MV-4-11 (cell line): ENCODE measurements at places on chromosomes 1 and 21.

DNA sequence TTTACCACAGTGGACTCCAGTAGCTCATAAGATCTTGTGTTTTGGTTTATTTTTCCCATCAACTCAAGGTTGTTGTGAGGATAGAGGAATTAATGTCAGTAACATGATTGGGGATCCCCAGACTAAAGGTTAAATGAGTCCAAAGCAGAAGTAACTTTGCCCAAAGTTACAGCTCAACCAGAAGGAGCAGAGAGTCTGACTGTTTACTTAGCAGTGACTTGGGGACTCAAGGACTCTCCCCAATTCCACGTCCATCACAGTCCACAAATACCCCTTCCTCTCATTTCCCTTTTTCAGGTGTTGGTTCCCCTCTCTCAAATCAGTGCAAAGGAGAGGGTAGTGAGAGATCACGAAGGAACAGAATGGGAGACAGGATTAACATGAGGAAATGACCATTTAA lies 4.0 kb upstream of the ETV3 start:
- DNase-seq, result no peak

GRCh38 chr1:15950763-15951295 lies 25.1 kb downstream of the ZBTB17 start:
- no peak for DNase-seq

DNA sequence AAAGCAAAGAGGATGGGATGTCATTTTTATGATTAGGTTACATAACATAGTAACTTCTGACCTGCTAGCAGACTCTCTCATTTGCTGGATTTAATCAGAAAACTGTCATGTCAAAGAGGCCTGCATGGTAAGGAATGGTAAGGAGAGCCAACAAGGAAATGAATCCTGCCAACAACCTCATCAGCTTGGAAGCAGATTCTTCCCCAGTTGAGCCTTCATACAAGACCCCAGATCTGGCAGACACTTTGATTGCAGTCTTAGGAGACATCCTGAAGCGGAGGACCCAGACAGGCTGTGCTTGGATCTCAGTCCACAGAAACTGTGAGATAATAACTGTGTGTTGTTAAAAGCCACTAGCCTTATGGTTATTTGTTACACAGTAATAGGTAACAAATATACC lies 27.6 kb upstream of the MARK1 start:
- DNase-seq, result no peak

GRCh38 chr1:220224611-220225124 lies 47.6 kb downstream of the RAB3GAP2 start:
- DNase-seq, result no peak

GRCh38 chr21:36719614-36720013 lies 20.7 kb downstream of the SIM2 start:
- DNase-seq, result no peak

- peak; percentile 92 for DNase-seq
Observed at GRCh38 chr1:225660544-225660946, 7.6 kb upstream of the ENAH start.

- no peak for DNase-seq
Observed at GRCh38 chr1:172887162-172887561, 163.6 kb downstream of the TNFSF18 start.

DNA sequence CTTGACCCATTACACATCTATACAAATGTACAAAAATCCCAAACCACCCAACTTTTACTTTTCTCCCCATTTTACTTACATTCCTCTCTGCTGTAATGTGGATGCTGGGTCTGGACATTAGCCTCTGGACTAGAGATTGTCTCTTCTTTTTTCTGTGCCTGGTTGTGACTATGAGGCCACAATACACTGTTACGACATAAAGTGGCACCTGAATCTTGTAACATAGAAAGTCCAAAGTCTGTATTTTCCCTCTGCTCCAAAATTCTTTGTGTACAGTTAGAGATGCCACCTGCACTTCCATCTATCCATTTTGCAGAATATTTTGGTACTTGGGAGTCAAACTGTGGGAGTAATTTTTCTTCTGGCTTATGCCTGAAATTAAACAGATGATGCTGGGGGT lies 22.7 kb downstream of the C21orf91 start:
- no peak for DNase-seq

DNA sequence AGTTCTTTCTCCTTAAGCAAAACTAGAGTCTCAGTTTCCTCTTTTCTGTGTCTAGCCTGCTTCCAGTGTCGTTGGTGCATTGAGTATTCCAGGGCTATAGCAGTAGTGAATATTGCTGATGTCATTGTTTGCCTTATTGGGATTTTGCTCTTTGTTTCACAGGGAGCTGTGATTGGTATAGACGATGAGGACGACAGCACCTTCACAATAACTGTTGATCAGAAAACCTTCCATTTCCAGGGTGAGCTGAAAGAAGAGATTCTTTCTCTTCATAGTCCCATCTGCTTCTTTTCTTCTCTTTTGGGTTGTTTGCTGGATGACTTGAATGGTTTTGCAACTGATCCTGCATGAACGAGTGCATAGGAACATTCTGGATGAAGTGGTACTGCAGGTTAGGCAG lies 52.4 kb downstream of the OSBPL9 start:
- no peak for DNase-seq

- no peak for DNase-seq
Observed at GRCh38 chr1:96992871-96993270, 271.3 kb downstream of the PTBP2 start.

DNA sequence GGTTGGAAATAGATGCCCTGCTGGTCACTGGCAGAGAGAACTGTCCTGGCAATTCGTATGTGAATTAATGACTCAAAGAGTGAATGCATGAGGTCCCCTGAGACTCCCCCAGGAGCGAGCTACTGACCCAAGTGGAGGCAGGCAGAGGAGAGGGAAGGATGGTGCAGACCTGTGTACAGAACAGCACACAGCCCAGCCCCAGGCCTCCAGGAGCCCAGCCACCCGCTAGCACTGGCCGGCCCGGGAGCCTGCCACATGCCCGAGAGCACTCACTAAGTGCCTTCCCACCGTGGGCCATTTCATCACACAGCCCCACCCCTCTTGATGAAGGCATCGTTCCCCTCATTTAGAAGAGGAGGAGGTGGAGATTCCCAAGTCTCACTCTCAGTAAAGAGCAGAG lies 62.0 kb upstream of the IGSF21 start:
- no peak for DNase-seq

DNA sequence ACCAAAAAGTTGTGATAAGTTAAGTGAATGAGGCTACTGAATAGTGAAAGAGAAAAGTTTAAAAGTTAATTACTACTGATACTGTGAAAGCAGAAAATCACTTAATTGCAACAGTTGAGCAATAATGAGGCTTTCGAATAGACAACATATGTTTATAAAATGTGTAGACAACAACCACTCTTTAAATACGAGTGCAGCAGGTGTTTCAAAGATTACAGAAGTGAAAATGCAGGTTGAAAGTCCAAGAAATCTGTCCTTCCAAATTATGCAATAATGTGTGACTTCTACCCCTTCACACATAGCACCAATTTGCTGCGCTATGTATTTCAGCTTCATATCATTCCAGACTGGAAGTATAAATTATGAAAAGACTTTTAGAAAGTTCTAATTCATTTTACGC lies 213.0 kb downstream of the COL24A1 start:
- no peak for DNase-seq
